Peyer's patch (tissue), 4 donors: ENCODE measurements at places on chromosomes 7 and 10. TPM values are rescaled to one million over a fixed set of nuclear protein-coding genes. Genes with fewer than 3 reads are reported as not detected.

DNA sequence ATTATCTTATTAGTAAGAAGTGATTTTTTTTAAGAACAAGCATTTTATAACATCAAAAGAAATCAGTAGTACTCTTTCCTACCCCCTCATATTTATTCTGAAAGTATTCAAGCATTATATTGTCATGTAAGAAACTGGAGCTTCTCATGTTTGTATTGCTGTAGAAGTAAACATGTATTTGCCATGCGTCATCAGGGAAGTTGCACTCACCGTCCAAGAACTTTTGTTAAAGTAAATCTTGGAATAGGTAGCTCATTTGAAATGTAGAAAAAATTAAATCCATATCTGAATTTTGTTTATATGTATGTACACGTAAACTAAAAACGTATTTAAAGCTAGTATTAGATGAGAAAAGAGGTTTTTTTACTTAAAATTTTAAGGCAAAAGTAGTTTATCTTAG is 96.8 kb downstream of the PTEN start:
- no peak overlapping the region for H3K27ac ChIP-seq
- no peaks in the 10 kb centered on the region for H3K36me3 ChIP-seq
- no peak overlapping the region for H3K4me3 ChIP-seq
- DNase-seq: no peak
- H3K27me3 ChIP-seq: no peaks in the 10 kb centered on the region
- H3K4me1 ChIP-seq: no peaks in the 10 kb centered on the region

DNA sequence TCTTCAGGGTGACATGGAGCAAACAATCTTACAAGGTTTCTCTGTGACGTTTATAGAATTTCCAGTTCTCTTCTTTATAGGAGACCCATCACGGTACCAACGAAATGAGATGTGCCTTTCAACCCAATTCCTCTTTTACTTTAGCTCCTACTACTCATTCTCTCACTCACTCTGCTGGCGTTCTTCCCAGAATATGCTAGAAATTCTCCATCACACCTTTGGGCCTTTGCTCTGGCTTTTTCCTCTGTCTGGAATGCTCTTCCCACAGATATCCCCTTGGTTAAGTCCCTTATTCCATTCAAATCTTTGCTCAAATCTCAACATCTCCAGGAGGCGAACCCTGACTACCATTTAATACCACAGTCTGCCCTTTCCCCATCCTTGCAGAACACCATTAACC is 39.0 kb downstream of the SEMA3C start:
- H3K4me3 ChIP-seq: no peak overlapping the region
- H3K4me1 ChIP-seq: peaks cover 14% of the 10 kb centered on the region
- DNase-seq: no peak
- H3K27me3 ChIP-seq: no peaks in the 10 kb centered on the region
- no peak overlapping the region for H3K27ac ChIP-seq
- no peaks in the 10 kb centered on the region for H3K36me3 ChIP-seq

GRCh38 chr7:28981161-28981465 is 23.0 kb upstream of the TRIL start:
- no peak overlapping the region for H3K27ac ChIP-seq
- DNase-seq: no peak
- H3K36me3 ChIP-seq: no peaks in the 10 kb centered on the region
- H3K27me3 ChIP-seq: no peaks in the 10 kb centered on the region

GRCh38 chr10:85679061-85679460 is 687.5 kb downstream of the GRID1 start:
- H3K27ac ChIP-seq: no peak overlapping the region
- DNase-seq: no peak
- no peaks in the 10 kb centered on the region for H3K36me3 ChIP-seq
- H3K4me3 ChIP-seq: no peak overlapping the region
- no peaks in the 10 kb centered on the region for H3K4me1 ChIP-seq

DNA sequence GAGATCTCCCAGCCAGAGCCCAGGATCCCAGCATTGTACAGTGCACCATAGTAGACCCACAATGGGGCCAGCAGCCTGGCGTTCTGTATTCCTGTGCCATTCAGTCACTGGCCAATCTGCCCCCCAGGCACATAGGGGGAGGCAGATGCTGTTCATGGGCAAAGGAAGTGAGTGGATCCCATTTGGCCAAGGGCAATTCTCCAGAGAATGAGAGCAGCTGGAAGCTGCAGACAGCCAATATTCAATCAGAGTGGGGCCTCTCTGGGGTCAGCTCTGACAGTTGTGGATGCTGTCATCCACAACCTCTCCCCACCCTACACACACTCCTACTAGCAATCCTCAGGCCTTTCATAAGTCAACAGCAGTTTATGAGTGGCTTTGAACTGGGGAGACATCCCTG is 17.5 kb downstream of the STEAP1B start:
- H3K4me1 ChIP-seq: no peaks in the 10 kb centered on the region
- DNase-seq: no peak
- H3K27ac ChIP-seq: no peak overlapping the region

- H3K27ac ChIP-seq: no peak overlapping the region
- H3K36me3 ChIP-seq: no peaks in the 10 kb centered on the region
- DNase-seq: no peak
- H3K4me1 ChIP-seq: no peaks in the 10 kb centered on the region
- H3K4me3 ChIP-seq: no peak overlapping the region
Observed at GRCh38 chr10:84903320-84903719, 574.9 kb downstream of the CCSER2 start.

DNA sequence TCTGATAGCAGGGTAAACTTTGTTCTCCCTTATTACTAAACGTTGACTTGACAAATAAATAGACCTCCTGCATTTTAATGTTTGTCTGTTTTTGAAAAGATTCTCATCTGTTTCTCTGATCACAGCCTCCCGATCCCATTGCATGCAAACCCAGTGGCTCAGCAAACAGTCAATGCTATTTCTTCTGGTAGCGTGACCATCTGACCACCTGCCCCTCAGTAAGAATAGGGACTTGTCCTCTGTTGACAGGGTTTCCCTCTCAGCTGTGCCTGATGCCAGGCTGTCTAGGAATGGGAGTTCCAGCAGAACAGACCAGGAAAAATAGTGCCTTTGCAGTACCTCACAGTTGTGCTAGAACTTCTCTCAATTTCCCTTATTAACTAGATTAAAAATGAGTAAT is 40.7 kb upstream of the EBLN1 start:
- no peak overlapping the region for H3K4me3 ChIP-seq
- DNase-seq: no peak
- H3K27ac ChIP-seq: no peak overlapping the region
- H3K36me3 ChIP-seq: no peaks in the 10 kb centered on the region

- H3K27ac ChIP-seq: no peak overlapping the region
- H3K4me3 ChIP-seq: no peak overlapping the region
- no peaks in the 10 kb centered on the region for H3K4me1 ChIP-seq
- peaks cover 12% of the 10 kb centered on the region for H3K36me3 ChIP-seq
- H3K27me3 ChIP-seq: no peaks in the 10 kb centered on the region
- DNase-seq: no peak
Observed at GRCh38 chr7:157274991-157275427, 61.8 kb upstream of the DNAJB6 start.

DNA sequence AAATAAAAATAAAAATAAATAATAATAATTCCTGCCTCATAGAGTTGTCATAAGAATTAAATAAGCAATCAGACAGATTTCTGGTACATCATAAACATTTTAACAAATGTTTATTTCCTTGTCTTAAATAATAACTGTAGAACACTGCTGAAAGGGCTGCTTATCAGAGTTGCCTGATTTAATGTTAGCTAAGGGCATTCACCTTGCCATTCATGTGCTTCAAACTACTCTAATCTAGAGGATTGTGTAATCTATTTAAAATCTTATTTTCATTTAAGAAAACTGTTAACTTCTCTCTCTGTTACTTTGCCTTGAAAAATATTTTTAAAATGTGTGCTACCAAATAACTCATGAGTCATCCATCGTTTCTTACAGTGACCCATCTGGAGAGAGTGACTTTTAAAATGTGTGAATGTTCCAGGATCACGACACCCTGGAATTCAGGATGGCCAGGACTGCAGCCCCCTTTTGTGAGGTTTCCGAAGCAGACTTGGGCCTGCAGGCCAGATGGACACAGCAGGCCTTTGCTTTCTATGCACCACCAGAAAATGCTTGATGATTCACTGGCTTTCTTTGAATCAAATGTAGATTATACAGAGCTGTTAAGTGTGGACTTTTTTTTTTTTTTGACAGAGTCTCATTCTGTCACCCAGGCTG is 109.1 kb upstream of the TNS3 start:
- H3K27ac ChIP-seq: no peak overlapping the region
- H3K36me3 ChIP-seq: no peaks in the 10 kb centered on the region
- no peak for DNase-seq

DNA sequence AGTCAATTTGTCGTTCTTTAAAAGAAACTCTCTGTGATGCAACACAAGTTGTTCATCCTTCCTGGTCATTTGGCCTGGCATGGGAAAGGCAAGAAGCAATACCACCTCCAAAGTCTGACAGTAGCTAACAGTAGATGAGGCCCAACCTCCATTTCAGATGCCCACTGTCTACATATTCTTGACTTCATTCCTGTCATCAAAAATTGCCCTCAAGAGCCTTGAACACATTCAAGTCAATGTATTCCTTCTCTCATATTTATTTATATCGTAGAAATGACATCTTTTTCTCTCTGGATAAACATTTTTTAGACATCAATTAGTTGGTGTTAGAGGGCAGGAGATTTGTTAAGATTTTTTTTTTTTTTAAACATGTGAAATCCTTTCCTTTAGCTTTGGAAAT is 33.7 kb downstream of the ABLIM1 start:
- DNase-seq: no peak
- peak overlapping the region; percentile 25 for H3K27ac ChIP-seq
- no peaks in the 10 kb centered on the region for H3K36me3 ChIP-seq
- peaks cover 12% of the 10 kb centered on the region for H3K4me1 ChIP-seq
- no peak overlapping the region for H3K4me3 ChIP-seq

- no peak overlapping the region for H3K4me3 ChIP-seq
- no peaks in the 10 kb centered on the region for H3K4me1 ChIP-seq
- H3K27ac ChIP-seq: no peak overlapping the region
Observed at GRCh38 chr10:44829426-44829825, 81.7 kb upstream of the TMEM72 start.

DNA sequence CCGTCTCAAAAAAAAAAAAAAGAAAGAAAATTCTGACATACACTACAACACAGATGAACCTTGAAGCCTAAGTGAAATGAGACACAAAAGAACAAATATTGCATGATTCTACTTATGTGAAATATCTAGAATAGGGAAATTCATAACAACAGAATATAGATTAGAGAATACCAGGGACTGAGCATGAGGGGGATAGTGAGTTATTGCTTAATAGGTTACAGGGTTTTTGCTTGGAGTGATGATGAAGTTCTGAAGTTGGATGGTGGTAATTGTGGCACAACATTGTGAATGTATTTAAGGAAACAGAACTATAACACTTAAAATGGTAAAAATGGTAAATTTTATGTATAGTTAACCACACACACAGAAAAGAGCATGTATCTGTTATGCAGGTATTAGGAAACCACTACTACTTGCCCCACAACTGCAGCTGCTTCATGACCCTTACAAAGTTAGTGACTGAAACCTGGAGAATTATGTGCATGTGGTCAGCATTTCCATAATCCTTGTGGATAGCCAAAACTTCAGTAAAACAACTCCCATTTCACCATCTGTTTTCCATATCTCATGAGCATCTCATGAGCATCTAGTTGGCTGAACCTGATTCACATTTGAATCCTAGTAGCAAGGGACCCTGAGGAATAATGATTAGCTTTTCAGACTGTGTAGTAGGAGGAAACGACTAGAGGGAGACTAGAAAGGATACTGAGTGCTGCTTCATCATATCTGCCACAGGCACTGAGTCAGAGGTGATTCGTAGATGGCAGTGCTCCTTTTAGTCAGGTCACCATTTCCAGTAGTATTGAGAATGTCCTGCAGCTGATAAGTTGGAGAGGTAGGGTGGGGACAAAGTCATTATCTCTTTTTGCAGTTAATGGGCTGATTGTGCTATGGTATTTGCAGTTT is 26.3 kb downstream of the SAMD8 start:
- H3K27ac ChIP-seq: no peak overlapping the region
- H3K27me3 ChIP-seq: no peaks in the 10 kb centered on the region
- no peak for DNase-seq
- no peaks in the 10 kb centered on the region for H3K4me1 ChIP-seq

SUGCT gene
- 8.3 TPM for total RNA-seq

TRPV5 gene
- total RNA-seq: not detected
